ENCODE measurements at places on chromosomes 2 and 18. TPM values are rescaled to one million over a fixed set of nuclear protein-coding genes. Genes with fewer than 3 reads are reported as not detected.

Gene PTPN4
- total RNA-seq: 19.5 TPM

Gene NLRC4
- total RNA-seq: not detected

Gene TBR1
- total RNA-seq: not detected

Gene IL1B
- total RNA-seq: not detected

Gene DPP4
- 256 TPM for total RNA-seq

Gene CNGA3
- total RNA-seq: 0.29 TPM

Gene TRIM54
- total RNA-seq: not detected

Gene UGT1A5
- total RNA-seq: not detected

Gene LBX2
- 5.4 TPM for total RNA-seq

Gene PPP1CB
- total RNA-seq: 170 TPM

Gene HEATR5B
- total RNA-seq: 29.3 TPM

Gene CCDC150
- 8.5 TPM for total RNA-seq

Gene ERFE
- 0.88 TPM for total RNA-seq

Gene CLIP4
- total RNA-seq: 124 TPM

Gene KLHL14
- not detected for total RNA-seq

Gene LRRC30
- not detected for total RNA-seq

Gene FABP1
- total RNA-seq: under 0.01 TPM

Gene TTL
- 65.7 TPM for total RNA-seq

Gene MOCOS
- total RNA-seq: 14.4 TPM

Gene CIB4
- total RNA-seq: not detected

Gene IKZF2
- 10.3 TPM for total RNA-seq

Gene NT5DC4
- not detected for total RNA-seq

Gene EMX1
- not detected for total RNA-seq

Gene DOCK10
- 38.3 TPM for total RNA-seq

Gene KCNJ3
- not detected for total RNA-seq

Gene TNS1
- 45.7 TPM for total RNA-seq

Gene GAREM1
- total RNA-seq: 5.0 TPM

Gene AQP4
- not detected for total RNA-seq

Gene SPDYA
- total RNA-seq: 0.59 TPM

Gene TCF23
- total RNA-seq: not detected

Gene BOLL
- not detected for total RNA-seq

Gene IGFBP5
- total RNA-seq: 29.5 TPM

Gene SPATS2L
- total RNA-seq: 74.6 TPM

Gene RAMP1
- 4.4 TPM for total RNA-seq

Measured in osteoblast (primary cell).